ENCODE measurements at places on chromosomes 5 and 9.

DNA sequence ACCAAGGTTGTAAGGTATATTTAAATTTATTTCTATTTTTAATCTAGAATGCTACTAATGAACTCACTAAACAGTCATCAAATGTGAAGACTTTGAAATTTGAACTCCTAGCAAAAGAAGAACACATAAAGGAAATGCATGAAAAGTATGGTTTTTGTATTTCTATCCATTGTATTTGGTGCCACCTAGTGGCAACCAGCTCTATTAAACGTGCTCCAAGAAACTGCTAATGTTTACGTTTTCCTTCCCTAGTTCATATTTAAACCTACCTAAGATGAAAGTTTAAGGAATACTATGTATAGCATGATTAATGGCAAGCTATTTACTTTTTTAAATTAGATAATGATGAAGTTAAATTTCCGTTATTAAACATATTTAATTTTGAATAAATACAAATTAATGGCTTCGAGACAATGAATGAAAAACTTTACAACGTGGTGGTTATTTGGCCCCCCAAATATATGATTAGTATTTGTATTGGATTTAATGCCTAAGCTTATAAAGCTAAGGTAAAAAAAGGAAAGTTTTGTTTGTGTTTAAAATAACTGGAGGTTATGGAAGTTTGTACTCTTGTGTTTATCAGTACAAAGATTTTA, 115.9 kb upstream of the SH3GL2 start:
- DNase-seq = no peak

GRCh38 chr9:12595400-12595799, 97.8 kb upstream of the TYRP1 start:
- no peak for DNase-seq

DNA sequence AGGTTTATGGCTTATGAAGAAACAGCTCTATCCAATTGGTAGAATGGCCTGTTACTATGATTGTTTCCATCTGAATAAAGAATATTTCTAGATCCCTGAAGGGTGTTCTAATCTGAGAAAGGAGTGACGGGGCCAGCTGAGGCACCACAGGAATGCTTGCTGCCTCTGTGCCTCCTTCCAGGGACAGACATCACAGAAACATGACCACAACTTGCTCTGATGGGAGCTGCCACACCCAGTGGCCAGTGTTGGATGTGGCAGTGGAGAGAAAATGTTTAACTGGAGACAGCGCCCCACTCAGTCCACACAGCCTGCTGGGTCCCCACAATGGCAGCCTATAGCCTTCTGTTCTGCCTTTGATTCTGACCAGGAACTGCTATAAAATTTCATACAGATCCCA, 38.6 kb upstream of the TESK1 start:
- DNase-seq = no peak

- DNase-seq = no peak
Measured at GRCh38 chr5:54721951-54722654, 204.5 kb downstream of the SNX18 start.

DNA sequence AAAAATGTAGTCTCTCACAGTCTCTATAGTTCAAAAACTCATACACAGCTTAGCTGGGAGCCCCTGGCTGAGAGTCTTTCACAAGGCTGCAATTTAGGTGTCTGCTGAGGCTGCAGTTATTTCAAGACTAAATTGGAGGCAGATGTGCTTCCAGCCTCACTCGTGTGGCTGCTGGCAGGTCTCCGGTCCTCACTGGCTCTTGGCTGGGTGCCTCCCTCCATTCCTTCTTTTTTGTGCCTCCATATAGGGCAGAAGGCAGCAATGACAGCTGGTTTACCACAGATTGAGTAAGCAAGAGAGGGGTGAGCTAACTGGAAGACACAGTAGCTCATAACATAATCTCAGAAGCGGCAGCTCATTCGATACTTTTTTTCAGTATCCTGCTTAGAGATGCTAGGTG, 2167.7 kb upstream of the WWC1 start:
- DNase-seq = no peak

GRCh38 chr5:16508730-16509531, 43.3 kb upstream of the ZNF622 start:
- no peak for DNase-seq
